AG04449 (cell line): ENCODE measurements at places on chromosomes 16 and 17.

GRCh38 chr17:50127697-50128361 lies 2.1 kb downstream of the SAMD14 start:
- no peak for DNase-seq

- DNase-seq: no peak
Observed at GRCh38 chr17:1003633-1003971, 6.7 kb downstream of the TIMM22 start.

DNA sequence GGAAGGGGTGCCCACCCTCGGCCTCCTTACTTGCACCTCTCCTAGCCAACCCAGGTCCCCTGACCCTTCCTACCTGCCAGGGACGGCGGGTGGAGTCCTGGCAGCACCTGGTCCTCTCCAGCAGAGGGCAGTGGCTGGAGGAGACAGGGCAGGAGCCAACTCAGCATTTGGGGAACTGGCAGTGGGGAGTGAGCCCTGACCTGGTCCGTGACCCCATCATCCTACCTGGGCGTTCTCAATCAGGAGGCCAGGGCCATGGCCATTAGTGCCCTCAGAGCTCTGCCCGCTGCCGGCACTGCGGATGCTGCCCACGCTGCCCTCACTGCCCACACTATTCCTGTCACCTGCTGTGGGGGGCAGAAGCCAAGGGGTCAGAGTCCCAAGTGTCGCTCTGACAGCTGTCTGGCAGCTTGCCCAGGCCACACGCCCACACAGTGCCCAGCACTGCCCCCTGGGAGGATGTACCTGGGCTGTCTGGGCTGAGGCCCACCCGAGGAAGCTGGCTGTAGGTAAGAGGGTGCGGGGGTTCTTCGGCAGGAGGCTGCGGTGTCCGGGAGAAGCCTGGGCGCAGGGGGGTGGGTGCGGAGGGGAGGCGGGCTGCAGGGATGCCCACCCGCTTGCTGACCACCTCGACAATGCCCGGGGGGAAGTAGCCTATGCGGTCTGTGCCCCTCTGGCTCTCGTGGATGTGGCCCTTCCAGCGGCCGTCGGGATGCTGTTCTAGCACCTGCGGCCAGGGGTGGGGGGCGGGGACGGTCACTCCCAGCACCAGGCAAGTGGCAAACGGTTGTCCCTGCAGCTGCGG lies 10.8 kb downstream of the CASKIN2 start:
- DNase-seq: no peak

DNA sequence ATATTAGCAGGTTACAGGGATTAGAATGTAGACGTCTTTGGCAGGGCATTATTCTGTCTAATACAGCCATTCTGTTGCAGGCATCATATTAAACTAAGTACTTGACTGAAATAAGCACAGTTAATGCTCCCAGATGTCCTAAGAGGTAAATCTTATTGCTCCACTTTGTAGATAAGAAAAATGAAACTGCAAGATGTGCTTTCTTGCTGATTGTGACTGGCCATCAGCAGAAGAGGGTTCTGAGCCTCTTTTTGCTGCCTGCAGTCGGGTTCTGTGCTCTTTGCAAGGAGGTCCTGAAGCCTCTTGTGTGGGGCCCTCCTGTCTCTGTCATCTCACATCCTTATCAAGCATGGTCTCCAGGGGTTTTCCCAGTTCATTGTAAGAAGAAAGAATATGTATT lies 167.1 kb downstream of the KCNJ2 start:
- DNase-seq: no peak

DNA sequence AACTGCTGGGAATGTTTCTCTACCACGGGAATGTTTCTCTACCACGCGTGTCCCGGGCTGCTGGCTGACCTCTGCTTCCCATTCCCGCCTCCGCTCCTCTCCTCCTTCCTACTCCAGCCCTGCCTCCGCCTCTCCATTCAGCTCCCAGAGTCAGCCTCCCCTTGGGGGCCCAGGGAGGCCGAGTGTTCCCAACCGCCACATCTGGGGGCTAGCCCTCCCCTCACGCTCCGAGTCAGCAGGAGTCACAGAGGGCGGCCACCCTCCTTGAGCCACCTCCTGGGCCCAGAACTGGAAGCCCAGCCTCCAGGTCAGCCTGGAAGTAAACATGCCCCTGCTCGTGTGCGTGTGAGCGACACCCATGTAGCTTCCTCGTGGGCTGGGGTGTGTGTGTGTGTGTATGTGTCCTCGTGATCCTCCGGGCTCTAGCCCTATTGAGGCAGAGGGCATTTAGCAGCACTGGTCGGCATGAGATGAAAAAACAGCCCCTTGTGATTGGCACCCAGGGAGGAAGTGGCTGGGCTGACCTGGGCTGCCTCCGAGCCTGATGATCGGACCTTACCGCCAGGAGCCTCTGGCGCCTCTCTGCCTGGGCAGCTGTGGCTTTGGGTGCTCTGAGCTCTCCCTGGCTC lies 7.3 kb downstream of the CYGB start:
- no peak for DNase-seq

- no peak for DNase-seq
Observed at GRCh38 chr17:77096570-77097214, 44.1 kb upstream of the SEC14L1 start.
